ENCODE measurements at places on chromosomes 6 and 20.

DNA sequence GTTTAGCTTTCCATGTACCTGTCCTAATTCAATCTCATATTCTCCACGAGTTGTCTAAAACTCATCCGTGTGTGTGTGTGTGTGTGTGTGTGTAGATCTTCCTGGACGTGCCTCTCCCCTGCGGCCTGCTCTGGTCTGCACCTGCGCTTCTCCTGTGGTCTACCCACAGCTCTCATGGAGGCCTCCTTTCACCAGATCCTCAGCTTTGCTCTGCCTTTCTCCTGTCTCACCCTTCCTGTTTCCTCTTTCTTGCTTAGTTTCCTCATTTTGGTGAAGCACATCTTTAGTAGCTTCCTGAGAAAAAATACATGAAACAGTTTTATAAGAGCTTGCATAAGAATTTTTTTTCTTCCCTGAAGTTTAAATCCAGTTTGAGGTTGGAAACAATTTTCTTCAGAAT lies 18.1 kb downstream of the SLX4IP start:
- no peak for DNase-seq

GRCh38 chr20:1332749-1333300 lies 3.9 kb upstream of the SDCBP2 start:
- no peak for DNase-seq

DNA sequence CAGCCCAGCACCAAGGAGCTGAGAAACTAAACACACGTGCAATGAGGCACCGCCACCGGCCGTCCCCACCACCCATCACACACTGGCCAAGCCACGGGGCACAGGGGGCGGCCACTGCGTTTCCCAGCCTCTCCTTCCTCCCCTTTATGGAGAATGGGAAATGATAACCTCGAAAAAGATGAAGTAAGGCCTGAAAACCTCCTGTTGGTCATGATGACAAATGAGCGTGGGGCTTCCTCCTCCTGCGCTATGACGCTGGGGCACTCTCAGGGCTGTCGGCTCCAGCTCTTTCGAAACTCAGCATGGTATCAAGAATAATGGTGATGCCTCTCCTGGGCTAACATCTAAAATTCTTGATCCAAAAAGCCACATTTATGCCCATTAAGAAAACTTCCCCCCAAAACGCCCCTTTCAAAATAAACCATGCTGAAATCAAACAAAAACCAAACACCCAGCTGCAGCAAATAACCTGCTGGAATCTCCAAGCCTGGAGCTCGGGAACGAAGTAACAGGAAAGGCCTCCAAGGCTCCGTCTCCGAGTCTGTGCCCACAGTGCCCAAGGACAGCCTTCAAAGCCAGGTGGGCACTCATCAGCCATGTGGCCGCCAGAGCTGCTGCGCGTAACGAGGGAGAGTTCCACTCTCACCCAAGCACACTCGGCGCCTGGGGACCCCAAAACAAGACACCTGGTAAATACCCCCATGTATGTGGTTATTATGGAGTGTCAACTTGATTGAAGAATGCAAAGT lies 50.0 kb downstream of the TAF4 start:
- no peak for DNase-seq

GRCh38 chr6:149900620-149901443 lies 2.9 kb upstream of the RAET1E start:
- no peak for DNase-seq

DNA sequence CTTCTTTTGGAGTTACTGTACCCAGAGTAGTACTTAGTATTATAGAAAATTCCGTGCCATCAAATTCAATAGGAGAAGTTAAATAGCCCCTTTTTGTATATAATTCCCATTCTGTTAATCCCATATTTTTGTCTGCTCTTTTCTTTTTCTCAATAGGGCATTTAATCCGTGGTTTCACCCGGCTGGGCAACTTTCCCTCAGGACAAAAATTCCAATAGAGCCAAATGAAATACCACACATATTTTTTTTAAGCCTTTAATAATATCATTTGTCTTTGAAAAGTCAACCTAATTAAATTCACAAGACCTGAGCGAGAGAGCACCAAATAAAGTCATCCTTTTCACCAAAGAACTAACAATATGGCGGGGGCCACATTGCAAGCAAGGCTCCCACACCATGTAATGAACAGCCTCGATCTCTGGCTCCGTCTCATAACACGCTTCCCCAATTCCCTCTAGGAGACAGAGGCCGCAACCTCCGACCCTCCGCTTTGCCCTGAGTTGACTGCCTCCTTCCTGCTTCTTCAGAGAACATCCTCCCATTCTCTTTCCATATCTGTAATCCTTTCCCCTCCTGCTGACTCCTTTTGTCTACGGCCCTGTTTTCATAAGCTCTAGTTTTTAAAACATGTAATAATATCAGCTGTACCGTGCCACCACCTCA lies 13.6 kb downstream of the NHSL1 start:
- no peak for DNase-seq

GRCh38 chr6:16227605-16228004 lies 10.8 kb upstream of the GMPR start:
- no peak for DNase-seq

DNA sequence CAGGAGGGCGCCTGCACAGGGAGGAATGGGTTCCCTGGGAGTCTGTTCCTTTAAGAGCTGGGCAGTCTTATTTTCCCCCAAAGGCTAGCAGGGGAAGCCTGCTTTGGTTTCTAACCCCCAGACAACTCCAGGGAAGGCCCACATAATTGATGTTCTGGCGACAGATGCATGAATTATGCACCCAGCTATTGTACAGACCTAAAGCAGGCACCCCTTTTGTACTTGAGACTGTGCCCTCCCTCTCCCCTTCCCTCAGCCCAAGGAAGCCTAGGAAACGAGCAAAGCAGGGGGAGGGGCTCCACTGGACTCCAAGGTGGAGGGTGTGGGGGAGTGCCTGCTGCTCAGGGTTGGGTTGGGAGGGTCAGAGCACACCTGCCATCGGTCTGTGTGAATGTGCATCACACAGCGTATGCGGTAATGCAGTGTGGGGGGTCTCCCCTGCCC lies 102.1 kb downstream of the KCNB1 start:
- DNase-seq = no peak

GRCh38 chr6:93749930-93750329 lies 330.6 kb upstream of the EPHA7 start:
- no peak for DNase-seq

GRCh38 chr6:119313937-119314884 lies 35.4 kb downstream of the MAN1A1 start:
- no peak for DNase-seq

DNA sequence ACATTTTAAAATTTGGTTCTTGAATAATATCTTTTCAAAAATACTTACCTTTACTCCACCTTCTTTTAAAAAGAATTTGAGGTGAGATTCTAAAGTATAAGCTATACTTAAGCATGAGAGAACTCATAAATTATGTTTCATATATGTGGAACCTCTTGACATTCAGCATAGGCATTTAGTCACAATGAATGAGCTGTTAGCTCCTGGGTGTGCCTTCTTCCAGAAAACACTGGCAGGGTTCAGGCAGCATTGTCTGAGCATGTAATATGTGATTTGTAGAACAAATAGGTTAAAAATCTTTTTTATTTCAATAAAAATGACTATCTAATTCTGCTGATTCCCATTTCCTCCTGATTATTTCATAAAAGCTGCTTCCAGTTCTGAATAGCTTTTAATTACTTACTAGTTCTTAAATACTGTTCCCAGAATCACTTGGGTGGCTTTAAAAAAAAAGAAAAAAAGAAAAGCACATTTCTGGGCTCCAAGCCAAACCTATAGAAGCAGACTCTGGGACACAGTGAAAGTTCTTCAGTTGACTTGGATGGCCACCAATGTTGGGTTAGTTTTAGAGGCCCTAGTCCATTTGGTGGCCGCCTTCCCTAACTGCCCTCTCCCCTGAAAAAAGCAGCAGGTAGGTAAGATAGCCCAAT lies 20.2 kb downstream of the RNF8 start:
- no peak for DNase-seq

- DNase-seq = no peak
Measured at GRCh38 chr20:31868853-31869672, 1.3 kb downstream of the DUSP15 start.

GRCh38 chr20:17935761-17936160 lies 32.8 kb downstream of the SNX5 start:
- no peak for DNase-seq

GRCh38 chr20:57966620-57967019 lies 256.8 kb upstream of the PMEPA1 start:
- DNase-seq = no peak

DNA sequence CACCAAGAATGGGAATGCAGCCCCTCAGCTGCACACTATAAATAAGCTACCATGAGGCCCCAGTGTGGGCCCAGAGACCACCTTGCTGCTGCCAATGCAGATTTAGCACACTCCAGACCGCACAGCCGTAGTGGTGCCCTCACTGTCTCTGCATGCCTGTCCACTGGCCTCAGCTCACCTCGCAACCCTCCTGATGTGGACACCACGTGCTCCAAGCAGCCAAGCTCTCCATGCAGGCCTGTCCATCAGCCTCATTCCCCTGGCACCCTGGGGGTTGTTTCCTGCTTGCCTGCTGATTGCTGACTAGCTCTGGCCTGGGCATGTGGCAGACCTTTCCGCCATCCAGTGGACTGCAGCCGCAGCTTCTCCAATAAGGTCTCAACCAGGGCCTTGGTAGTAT lies 36.2 kb downstream of the ZBTB9 start:
- no peak for DNase-seq

GRCh38 chr20:53379833-53380120 lies 213.9 kb downstream of the ZNF217 start:
- DNase-seq = no peak

- DNase-seq = no peak
Measured at GRCh38 chr6:149268768-149269167, 48.7 kb upstream of the TAB2 start.

GRCh38 chr20:5074232-5074674 lies 45.5 kb downstream of the PCNA start:
- no peak for DNase-seq

DNA sequence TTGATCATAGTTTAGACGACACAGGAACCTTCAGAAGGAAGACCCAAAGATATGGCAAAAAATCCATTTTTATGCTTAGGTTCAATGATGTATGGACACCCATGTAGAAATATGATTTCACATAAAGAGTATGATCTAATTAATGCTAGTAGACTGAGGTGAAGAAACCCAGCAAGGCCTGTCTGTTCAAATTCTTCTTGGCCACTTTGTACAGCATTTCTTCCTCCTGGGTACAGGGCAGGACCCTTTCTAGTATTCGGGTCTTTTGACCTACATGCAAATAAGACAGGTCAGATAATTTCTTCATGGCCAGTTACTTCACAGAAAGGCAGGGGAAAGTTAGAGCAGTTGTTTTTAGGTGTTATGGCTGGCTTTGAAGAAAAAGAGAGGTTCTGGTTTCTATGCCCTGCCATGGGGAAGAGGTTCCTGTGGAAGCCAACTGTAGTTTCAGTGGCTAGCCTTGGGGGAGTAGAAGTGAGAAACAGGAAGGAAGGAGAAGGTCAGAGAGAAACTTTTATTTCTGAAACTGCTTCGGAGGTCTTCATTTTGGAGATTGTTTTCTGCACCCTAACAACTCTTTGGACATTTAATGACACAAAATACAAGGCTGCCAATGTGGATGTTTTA lies 208.3 kb downstream of the PTPRK start:
- DNase-seq = no peak

DNA sequence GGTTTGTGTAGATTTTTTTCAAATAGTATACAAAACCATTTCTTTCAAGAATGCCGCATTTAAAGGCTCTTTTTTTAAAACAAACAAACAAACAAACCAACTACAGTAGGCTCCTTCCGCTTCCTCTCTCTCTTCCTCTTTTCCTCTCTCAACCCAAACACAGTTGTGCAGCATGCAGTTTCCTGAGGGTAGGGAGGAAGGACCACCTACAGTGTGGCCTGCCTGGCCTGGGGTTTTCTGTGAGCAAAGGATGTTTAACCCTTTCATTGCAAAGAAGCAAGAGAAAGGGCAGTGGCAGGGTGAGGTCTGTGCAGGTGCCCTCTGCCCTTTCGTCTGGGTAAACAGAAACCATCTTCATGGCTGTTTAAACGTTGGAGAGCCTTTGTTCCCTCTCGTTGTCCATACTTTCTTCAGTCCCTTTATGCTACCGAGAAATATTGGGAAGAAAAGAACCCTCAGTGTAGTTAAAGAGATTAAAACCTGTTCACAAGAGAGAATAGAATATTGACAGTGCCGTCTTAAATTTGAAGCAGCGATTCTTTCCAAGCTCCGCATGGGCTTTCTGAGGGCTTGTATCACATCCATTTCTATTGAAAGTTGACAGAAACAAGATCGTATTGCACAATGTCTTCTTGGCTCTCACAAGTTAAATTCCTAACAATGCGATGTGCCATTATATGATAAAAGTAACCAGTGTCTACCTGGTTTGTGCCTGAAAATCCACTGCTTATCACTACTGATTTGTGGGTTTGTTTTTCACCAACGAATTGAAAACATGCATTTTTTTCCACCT lies 215.5 kb upstream of the SNX9 start:
- no peak for DNase-seq

GRCh38 chr6:87846434-87846833 lies 144.4 kb upstream of the AKIRIN2 start:
- DNase-seq = no peak

- no peak for DNase-seq
Measured at GRCh38 chr20:24530131-24530680, 60.8 kb downstream of the SYNDIG1 start.

DNA sequence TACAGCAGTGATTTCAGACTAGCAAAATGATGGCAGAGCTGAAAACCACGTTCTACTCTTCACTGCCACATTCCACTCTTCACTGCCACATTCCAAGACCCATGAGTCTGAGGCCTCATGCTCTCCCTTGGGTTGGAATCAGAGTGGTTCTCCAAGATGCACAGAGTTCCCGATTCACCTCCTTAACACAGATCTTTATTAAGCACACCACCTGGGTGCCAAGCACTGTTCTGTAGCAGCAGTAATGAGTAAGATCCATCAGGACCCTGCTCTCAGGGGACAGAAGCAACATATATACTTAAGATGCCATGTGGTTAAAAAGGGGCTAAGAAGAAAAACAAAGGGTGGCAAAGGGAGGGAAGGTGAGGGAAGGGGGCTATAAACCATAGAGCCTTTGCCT lies 26.9 kb downstream of the TSHZ2 start:
- no peak for DNase-seq

- DNase-seq = no peak
Measured at GRCh38 chr6:34839666-34840352, 47.9 kb downstream of the BLTP3A start.

DNA sequence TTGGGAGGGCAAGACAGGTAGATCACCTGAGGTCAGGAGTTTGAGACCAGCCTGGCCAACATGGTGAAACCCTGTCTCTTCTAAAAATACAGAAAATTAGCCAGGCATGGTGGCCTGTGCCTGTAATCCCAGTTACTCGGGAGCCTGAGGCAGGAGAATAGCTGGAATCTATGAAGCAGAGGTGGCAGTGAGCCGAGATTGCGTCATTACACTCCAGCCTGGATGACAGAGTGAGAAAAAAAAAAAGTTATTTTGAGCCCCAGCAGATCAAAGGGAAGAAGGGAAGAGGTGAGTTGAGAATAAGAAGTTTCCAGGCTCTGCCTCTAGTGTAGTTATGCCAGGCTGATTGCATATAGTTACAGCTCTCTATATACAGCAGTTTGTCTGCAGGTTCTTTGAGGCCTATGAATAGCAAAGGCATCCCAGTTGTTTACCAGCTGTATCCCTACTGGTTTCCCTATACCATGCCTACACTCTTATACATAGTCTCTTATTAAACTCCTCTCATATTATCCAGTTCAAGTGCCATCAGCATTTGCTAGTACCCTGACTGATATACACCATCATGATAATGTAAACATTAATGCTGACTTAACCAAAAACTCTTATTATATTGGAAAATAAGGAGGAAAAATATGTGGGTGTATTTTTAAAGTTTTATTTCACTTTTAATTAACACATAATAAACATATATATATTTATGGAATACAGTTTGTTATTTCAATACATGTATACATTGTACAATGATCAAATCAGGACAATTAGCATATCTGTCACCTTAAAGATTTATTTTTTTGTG lies 823.6 kb upstream of the ADGRB3 start:
- DNase-seq = no peak

Data from cerebellum (tissue), 4 donors.